ENCODE measurements at places on chromosomes 5 and 9. TPM values are rescaled to one million over a fixed set of nuclear protein-coding genes. Genes with fewer than 3 reads are reported as not detected.

The RGP1 gene
- 10.7 TPM for total RNA-seq

The NAIP gene
- 15.3 TPM for total RNA-seq

GRCh38 chr9:126519660-126520420 lies 93.9 kb upstream of the LMX1B start:
- peaks cover 15% of the 10 kb centered on the region for H3K27me3 ChIP-seq
- no peak for DNase-seq
- no peak overlapping the region for H3K4me3 ChIP-seq
- peaks cover 8% of the 10 kb centered on the region for H3K4me1 ChIP-seq

- H3K27me3 ChIP-seq, result no peaks in the 10 kb centered on the region
- no peaks in the 10 kb centered on the region for H3K36me3 ChIP-seq
- H3K27ac ChIP-seq, result no peak overlapping the region
- no peak overlapping the region for H3K4me3 ChIP-seq
Observed at GRCh38 chr5:12013351-12013750, 109.1 kb upstream of the CTNND2 start.

DNA sequence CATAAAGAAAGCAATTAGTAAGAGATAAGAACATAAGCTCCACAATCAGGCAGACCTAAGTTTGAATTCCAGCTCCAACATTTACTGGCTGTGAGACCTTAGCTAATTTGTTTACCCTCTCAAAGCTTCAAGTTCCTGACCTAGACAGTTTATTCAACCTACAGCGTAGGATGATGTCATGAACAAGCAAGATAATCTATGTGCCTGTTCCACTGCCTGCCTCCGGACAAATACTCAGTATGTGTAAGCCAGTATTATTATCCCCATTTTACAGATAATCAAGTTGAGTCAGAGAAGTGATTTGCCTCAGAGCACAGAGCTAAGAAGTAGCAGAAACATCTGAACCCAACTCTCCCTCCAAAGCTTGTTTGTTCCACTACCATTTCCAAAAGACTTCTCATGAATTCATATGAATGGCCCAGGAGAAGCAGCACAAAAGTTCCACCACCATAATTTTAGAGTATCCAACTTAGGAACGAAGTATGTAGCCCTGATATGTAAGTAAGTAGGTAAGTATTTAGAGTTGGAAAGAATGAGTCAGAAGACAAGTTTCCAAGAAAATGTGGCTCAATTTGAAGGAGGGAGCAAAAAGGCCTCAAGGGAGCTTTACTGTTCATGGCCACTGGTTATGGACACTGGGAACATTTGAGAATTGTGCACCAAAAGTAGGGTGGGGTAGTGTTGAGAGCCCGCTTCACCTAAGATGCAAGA lies 398.2 kb downstream of the NFIB start:
- H3K27me3 ChIP-seq, result no peaks in the 10 kb centered on the region
- H3K4me1 ChIP-seq, result no peaks in the 10 kb centered on the region
- no peaks in the 10 kb centered on the region for H3K36me3 ChIP-seq
- H3K27ac ChIP-seq, result no peak overlapping the region

GRCh38 chr5:172823840-172824362 lies 10.2 kb upstream of the ERGIC1 start:
- no peak for DNase-seq
- H3K36me3 ChIP-seq, result no peaks in the 10 kb centered on the region
- H3K4me3 ChIP-seq, result no peak overlapping the region
- no peak overlapping the region for H3K27ac ChIP-seq

DNA sequence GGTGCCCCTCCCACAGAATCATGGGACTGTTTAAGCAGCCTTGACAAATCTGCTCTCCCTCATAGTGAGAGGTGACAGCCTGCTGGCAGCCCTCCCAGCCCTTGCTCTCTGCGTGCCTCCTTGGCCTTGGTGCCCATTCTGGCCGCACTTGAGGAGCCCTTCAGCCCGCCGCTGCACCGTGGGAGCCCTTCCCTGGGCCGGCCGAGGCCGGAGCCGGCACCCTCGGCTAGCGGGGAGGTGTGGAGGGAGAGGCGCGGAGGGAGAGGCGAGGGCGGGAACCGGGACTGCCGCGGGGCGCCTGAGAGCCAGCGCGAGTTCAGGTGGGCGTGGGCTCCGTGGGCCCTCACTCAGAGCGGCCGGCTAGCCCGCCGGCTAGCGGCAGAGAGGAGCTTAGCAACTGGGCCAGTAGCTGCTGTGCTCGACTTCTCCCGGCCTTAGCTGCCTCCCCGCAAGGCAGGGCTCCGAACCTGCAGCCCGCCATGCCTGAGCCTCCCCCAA lies 125.9 kb upstream of the MYO10 start:
- no peaks in the 10 kb centered on the region for H3K4me1 ChIP-seq
- H3K27me3 ChIP-seq, result no peaks in the 10 kb centered on the region
- no peak overlapping the region for H3K27ac ChIP-seq
- DNase-seq, result no peak
- no peak overlapping the region for H3K4me3 ChIP-seq
- H3K36me3 ChIP-seq, result no peaks in the 10 kb centered on the region

- H3K27me3 ChIP-seq, result no peaks in the 10 kb centered on the region
- no peak for DNase-seq
- no peak overlapping the region for H3K27ac ChIP-seq
- H3K4me1 ChIP-seq, result no peaks in the 10 kb centered on the region
- H3K4me3 ChIP-seq, result no peak overlapping the region
- H3K36me3 ChIP-seq, result no peaks in the 10 kb centered on the region
Observed at GRCh38 chr9:110109333-110110092, 98.4 kb downstream of the C9orf152 start.

Measured in liver (tissue), 10 donors.